Activated naive CD4-positive, alpha-beta T cell treated with Interleukin-2 at 50 U/mL for 16 hours (primary cell): ENCODE measurements at places on chromosomes 12 and 14.
A peak's percentile ranks its signal among the peaks of the same experiment; 100 is the strongest.

GRCh38 chr12:102331419-102331818 lies 133.8 kb upstream of the PMCH start:
- no peak for DNase-seq

GRCh38 chr12:30155001-30155730 lies 371.4 kb upstream of the TMTC1 start:
- no peak for DNase-seq

DNA sequence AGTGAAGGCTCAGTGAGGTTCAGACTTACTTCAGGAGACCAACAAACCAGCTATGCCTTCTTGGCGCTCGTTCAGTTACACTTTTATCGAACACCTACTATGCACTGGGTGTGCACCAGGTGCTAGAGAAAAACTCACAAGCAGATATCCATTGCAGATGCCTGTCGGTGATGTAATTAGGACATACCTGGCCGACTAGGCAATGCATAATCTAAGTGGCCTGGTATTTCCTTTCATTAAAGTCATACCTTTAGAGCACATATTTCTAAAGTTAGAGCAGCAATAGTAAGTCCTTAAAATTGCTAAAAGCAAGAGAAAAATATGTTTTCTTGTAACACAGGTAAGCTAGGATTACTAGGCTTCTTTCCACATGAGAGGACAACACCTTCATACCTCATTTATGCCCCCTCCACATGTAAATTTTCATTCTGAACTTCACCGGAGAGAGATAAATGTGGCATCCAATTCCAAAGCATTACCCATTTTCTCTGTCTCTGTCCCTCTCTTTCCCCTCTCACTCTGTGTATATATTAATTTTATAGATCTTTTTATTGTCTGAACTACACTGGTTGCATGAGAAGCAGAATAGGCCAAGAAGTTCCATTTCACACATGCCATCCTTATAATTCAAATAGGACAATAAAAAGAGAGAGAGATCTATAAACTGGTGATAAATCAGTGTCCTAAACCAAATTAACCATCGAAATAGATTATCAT lies 242.2 kb downstream of the SPTSSA start:
- no peak for DNase-seq

DNA sequence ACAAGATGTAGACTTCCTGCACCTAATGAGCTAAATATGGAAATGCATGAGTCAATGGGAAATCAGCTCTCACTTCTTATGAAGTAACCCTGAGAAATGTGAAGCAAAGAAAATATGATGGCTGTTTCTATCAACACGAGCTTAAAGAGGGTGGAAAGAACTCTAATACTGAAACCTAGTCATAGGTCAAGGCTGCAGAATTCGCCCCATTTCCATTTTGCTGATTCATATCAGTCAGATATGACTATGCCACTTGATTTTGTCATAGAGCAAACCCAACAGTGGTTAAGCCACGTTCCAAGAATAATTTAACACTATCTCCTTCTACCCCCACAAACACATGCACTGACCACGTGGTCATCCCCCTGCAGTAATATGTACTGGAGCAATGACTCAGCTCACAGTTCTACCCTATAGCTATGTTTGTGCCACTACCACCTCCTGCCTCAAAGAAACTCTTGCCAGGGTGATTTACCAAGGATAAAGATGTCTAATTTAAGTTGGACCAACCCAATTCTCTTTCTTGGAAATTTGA lies 157.5 kb downstream of the TMTC3 start:
- peak; percentile 46 for DNase-seq

GRCh38 chr12:93363841-93364297 lies 13.9 kb upstream of the NUDT4 start:
- DNase-seq, result no peak

DNA sequence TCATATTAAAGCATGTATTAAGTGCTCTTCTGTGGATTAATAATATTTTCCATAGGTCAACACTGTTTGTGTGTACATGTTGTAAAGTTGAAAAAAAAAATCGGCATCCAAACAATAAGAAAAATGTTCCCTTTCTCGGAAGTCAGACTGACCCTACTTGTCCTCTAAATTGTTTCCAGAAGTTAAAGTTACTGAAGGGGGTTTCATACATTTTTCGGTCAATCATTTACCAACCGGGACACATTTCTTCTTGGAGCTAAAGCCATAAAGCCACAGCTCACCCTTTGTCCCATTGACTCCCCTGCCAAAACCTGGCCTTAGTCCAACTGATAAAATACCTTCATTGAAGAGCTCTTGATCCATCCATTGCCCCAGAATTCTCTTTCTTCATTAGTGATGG lies 230.0 kb downstream of the ANO2 start:
- no peak for DNase-seq

GRCh38 chr12:82862876-82863649 lies 176.4 kb downstream of the TMTC2 start:
- no peak for DNase-seq

- DNase-seq, result no peak
Measured at GRCh38 chr12:113302466-113302865, 32.4 kb downstream of the SLC8B1 start.

GRCh38 chr14:51653079-51653774 lies 1.5 kb downstream of the FRMD6 start:
- DNase-seq, result no peak

DNA sequence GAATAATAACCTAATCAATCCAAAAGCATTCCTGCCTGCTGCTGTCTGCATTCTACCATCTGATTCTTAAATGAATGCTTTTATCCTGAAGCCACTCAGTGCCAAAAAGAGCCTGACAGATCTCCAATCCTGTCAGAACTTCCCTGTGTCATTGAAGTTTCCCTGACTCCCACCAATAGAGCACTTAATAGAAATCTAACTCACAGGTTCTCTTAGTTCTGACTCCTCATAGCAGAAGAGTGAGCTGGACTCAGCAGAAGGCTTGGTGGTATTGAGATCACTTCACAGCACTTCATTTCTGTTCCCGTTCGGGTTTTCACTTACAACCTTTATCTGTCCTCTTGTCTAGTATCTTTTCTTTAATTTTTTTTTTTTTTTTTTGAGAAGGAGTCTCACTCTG lies 102.6 kb downstream of the OTOGL start:
- no peak for DNase-seq

GRCh38 chr14:98935921-98936320 lies 336.1 kb downstream of the BCL11B start:
- DNase-seq, result no peak
